Posterior vena cava (tissue), 2 donors: ENCODE measurements at places on chromosomes 16 and 17. TPM values are rescaled to one million over a fixed set of nuclear protein-coding genes. Genes with fewer than 3 reads are reported as not detected.

RNF157 gene
- total RNA-seq, result 1.9 TPM

GPR179 gene
- total RNA-seq, result 0.05 TPM

CNTROB gene
- 14.7 TPM for total RNA-seq

FSCN2 gene
- 1.6 TPM for total RNA-seq

CSH2 gene
- total RNA-seq, result not detected

CARD14 gene
- total RNA-seq, result not detected

PPL gene
- 23.8 TPM for total RNA-seq

IL17C gene
- not detected for total RNA-seq

DNA sequence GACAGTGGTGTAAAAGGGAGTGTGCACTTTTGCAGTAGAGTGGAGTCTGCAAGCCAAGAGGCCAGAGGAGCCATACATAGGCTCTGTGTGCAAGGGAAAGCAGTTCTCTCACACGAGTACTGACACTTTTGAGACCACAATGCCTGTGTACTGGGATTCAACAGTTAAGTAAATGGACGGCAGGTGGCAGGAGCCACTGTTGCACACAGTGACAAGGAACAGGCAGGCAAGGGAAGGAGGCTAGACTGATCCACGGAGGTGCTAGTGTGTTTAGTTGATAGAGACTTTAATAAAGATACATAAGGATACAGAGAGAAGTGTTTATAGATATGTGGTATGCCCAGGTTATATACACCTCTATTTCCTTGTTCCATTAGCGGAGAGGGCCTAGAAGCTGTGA, 67.0 kb downstream of the MPRIP start:
- DNase-seq, result no peak

DNA sequence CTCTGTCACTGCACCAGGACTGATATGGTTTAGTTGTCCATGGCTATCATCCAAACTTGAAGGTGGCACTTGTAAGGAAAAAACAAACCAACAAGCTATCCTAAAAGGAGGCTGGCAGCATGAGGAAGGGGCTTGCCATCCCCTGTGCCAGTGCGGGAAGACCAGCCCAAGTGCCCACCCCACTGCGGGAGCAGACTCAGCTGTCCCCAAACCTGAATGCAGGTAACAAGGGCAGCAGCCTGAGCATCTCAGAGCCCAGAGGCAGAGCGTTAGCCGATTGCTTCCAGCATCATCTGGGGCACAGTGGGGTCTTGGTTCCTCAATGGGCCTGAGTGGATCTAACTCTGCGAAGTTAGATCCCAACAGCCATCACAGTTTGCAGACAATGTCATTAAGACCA, 29.2 kb upstream of the C16orf78 start:
- DNase-seq, result no peak

DNA sequence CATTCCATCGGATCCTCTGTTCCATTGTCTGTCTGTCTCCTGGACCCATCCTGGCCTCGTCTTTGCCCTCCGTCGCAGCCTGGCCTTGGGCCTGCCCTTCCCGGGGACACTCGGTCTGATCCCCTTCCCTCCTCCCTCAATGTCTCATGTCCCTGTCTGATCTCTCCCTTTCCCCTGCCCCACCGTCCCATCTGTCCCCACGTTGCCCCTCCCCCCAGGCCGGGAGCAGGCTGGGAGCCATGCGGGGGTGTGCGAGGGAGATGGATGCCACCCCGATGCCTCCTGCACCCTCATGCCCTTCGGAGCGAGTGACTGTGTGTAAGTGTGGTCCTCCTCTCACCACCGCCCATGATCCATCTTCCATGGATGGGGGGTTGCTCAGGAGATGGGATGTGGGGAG, 5.3 kb upstream of the ATP2A1 start:
- no peak for DNase-seq

DNA sequence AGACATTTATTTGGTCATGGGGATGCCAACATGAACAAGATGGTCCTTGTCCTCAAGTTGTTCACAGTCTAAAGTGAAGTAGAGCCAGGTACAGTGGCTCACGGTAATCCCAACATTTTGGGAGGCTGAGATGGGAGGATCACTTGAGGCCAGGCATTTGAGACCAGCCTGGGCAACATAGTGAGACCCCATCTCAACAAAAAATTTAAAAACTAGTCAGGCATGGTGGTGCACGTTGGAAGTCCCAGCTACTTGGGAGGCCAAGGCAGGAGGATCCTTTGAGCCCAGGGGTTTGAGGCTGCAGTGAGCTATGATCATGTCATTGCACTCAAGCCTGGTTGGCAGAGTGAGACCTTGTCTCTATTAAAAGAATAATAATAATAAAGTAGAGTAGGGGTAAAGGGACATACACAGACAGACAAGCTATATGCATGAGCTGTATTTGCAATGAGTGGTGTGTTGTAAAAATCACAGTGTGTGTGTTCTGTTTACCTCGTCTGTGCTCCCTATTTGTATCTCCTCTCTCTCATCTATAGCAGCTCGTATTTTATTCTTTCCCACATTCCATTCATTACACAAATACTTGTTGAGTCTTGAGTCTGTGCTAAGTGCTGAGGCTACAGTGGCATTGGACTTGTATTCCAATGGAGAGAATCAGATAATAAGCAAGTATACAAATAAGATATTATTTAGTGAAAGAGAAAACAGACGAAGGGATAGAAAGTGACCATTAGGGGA, 73.9 kb upstream of the DHX40 start:
- no peak for DNase-seq

DNA sequence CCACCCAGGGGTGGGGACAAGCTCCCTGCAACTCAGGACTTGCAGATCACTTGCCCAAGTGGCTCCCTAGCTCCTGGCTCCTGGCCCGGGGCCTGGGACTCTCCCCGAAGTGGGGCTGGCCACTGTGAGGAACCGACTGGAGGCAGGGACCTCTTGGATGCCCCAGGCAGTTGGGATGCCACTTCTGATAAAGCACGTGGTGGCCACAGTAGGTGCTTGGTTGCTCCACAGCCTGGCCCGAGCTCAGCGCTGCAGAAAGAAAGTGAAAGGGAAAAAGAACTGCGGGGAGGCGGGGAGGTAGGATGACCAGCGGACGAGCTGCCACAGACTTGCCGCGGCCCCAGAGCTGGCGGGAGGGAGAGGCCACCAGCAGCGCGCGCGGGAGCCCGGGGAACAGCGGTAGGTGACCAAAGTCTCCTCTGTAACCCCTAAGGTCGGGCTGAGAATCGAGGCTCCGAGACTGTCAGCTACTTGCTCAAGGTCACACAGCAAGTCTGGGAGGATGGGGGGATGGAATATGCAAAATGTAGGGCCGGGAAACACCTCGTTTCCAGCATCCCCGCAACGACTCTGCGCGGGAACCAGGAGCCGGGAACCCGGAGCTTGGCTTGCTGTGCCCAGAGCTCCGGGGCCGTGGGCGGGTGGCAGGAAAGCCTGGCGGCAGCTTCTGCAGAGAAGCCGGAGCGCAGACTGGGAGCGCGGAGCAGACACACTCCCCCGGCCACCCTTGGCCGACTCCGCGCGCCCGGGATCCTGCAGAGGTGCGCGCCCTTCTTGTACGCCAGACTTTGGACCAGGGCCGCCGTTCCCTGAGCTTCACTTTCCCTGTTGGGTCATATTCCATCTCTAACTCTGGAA, 1.9 kb downstream of the CIITA start:
- DNase-seq, result peak; percentile 88

GRCh38 chr17:46001390-46002310, 2.6 kb downstream of the STH start:
- DNase-seq, result no peak

GRCh38 chr17:21368545-21369246, 7.5 kb upstream of the KCNJ12 start:
- no peak for DNase-seq

GRCh38 chr17:21140911-21141310, 14.1 kb downstream of the DHRS7B start:
- no peak for DNase-seq

DNA sequence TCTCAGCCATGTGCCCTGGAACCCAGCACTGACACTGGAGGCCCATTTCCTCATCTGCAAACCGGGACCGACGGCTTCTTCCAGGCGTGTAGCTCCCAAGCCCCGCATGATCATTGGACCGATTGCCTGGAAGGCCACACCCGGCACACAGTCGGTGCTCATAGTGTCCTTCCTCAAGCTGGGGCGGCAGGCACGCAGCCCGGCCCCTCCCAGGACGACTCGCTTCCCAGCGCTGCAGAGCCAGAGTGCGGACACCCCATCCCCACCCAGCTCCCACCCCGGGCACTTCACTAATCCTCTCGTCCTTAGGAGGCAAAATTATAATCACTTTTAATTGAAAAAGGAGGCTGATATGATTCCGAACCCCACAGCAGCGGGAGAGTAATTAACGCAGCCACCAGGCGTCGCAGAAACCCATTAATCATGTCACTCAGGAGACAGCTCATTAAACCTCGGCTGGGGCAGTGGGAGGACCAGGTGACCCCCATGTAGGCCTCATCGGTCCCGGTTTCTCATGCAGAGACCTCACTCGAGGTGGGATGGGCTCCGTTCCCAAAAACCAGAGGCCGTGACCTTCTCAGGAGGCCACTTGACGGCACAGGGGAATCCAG, 33.1 kb downstream of the ZNF469 start:
- no peak for DNase-seq

- no peak for DNase-seq
Measured at GRCh38 chr17:33447090-33447489, 154.0 kb upstream of the ASIC2 start.

- no peak for DNase-seq
Measured at GRCh38 chr16:4680673-4681470, 12.5 kb upstream of the NUDT16L1 start.

GRCh38 chr17:78477913-78478756, 99.1 kb downstream of the DNAH17 start:
- no peak for DNase-seq

DNA sequence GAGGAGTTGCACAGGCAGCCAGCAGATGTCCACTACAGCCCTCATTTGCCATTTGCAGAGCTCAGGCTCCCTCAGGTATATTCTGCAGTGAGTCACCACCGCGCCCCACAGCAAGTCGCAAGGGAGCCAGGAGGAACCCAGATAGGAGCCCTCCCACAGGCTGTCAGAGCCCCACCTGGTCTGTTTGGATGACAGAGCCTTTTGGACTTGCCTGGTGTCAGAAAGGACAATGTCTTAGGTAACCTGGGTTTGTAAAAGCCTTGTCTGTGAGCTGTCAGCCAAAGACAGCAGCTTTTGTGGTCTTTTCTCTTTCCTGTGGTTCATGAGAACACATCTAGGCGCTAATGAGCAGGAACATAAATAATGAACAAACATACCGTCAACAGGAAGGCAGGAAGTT, 70.9 kb downstream of the GNAO1 start:
- DNase-seq, result no peak

GRCh38 chr16:58198803-58199411, 1.0 kb upstream of the CSNK2A2 start:
- DNase-seq, result no peak

DNA sequence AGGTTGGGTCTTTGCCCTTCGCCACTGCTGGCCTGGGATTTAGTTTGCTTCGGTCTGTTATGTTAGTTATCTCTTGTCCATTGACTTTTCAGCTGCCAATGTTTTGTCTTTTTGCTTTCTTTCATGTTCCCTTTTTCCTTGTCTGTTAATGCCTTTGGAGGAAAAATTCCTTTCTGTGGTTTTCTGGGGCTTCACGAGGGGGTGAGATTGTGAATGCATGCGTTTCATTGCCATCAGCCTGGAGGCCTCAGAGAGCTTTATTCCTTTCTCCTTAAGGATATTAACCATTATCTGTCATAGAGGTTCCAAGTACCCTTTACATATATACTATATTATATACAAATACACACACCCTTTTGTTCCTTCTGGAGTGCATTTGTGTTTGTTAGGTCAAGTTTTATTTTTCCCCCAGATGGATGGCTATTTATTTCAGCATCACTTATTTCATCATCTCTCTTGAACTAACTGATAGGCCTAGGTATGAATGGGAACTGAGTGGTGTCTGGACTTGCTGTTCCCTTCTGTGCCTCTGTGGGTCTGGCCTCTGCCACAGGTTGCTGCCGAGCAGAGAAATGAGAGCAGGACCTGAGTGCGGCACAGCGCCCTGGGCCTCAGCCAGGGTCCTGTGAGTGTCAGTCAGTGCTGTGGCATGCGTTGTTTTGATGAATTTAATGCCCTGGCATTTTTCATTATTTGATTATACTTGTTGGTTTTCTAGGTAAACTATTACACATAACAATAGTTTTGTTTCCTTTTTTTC, 193.4 kb downstream of the LGALS9B start:
- no peak for DNase-seq

GRCh38 chr16:65846210-65846602, 520.3 kb upstream of the CDH5 start:
- DNase-seq, result no peak
